Occipital lobe (tissue), 3 donors: ENCODE measurements at places on chromosomes 5 and 9.

DNA sequence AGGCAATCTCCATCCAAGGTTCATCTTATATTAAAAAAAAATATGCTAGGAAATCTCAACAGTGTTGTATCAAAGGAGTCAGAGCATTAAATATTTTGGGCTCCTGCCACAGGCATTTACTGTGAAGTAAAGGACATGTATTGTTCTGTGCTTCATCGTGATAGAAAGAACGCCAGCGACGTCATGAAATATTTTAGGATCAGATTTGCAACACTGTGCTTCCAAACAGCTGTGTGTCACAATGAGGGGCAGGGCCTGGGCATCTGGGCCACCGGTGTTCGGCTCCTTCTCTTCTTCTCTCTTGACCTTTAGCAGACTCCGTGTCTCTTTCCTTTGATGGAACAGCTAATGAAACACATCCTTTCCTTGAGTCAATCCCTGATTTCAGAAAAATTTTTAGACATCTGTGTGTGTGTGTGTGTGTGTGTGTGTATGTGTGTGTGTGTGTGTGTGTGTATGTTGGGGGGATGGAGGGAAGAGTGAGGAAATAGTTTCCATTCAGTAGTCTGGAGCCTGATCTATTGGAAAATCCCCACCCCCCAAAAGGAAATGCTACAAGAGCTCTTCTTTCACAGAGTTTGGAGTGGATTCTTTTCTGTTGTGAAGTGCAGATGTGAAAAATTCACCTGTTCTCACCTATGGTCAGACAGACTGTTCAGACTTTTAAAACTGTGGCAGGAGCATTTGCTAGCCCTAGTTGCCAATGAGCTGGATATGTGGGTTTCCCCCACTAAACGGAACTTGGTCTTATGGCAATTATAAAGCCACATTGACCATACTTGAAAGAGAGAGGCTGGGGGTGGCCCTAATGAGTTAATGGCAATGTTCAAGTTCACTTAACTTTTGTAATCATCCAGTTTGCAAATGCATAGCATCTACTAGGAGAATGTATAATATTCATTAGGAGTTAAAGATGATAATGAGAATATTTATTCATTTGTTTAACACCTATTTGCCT is 18.1 kb upstream of the TNC start:
- DNase-seq, result no peak

- no peak for DNase-seq
Observed at GRCh38 chr5:152372875-152373274, 32.2 kb downstream of the NMUR2 start.

DNA sequence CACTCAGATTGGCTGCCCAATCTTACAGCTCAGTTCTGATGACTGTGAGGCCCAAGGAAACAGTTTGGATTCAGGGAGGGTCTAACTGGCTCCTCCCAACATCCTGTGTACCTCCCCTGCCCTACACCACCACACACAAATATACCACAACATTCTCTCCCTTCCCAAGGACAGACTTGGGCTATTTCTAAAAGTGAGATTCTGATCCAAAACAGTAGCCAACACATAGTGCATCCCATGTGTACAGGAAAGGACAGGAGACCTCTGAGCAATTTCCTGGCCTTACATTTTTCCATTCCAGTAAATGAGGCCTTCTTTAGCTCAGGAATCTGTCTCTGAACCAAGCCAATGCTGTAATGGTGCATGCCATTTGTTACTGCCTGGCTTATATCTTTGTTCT is 20.8 kb downstream of the ZNF366 start:
- DNase-seq, result no peak

DNA sequence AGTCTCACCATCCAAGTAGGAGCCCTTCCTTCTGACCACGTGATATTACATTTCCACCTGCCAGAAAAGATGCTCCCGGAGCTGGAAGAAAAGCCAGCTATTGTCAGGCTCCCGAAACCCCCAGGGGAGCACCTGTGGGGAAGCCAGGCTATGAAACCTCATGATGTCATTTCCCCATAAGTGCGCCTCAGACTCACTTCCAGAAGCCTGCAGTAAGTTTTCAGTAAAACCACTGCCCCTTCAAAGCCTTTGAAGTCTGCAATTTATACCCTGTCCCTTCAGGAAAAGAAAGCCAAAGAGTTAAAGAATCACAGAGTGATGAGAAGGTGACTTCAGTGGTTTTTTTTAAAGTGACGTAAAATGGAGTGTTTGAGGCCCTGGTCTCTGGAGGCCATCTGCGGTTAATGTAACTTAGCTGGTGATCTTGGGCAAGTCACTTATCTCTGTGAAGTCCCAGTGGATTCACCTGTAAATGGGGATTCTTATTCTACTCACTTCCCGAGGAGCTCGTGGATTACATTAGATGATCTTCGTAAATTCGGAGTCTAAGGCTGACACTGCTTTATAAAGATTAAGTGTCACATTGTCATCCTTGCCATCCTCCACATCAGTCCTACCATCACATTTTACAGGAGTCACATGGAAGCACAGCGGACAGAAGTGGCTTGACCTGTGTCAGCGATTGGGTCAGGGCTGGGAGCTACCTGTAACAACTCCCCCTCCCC is 2.6 kb upstream of the SEMA6A start:
- DNase-seq, result no peak

DNA sequence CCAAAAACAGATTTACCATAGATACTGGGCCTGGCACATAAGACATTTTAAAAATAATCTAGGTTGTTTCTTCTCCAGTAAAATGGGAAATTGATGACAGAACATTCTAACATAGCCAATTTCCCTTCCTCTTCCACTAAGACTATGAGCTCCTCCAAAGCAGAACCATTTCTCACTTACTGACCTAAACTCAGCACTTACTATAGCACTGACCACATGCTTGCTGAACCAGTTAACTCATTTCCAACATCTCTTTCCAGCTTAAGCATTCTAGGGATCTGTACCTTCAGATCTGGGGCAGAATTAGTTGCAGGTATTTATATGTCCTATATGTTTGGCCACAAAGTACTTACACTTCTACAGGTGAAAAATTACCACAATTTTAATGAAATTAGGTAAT is 58.9 kb downstream of the TTC39B start:
- no peak for DNase-seq

GRCh38 chr9:126988857-126989256 is 74.3 kb downstream of the RALGPS1 start:
- no peak for DNase-seq

DNA sequence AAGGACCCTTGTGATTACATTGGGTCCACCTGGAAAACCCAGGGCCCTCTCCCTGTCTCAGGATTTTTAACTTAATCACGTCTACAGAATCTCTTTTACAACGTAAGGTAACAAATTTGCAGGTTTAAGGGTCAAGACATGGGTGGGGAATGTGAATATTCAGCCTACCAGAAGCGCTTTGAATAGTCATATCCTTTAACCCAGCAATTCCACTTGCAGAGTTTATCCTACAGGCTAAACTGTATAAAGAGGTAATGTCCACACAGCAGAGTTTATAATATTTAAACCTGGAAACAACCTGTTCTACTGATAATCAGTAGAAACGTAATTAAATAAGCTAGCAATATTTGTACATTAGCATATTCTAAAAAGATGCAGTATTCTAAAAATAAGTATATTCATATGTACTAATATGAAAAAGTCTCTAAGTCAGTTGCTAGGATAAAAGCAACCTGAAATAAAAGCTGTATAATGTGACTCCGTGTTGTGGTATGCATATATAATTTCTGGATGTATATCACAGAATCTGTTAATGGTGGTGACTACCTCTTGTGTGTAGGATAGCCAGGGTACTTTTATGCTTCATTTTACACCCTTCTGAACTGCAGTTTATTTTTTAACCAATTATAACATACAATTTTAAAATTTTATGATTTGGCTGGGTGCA is 14.1 kb upstream of the NIPAL4 start:
- DNase-seq, result no peak

DNA sequence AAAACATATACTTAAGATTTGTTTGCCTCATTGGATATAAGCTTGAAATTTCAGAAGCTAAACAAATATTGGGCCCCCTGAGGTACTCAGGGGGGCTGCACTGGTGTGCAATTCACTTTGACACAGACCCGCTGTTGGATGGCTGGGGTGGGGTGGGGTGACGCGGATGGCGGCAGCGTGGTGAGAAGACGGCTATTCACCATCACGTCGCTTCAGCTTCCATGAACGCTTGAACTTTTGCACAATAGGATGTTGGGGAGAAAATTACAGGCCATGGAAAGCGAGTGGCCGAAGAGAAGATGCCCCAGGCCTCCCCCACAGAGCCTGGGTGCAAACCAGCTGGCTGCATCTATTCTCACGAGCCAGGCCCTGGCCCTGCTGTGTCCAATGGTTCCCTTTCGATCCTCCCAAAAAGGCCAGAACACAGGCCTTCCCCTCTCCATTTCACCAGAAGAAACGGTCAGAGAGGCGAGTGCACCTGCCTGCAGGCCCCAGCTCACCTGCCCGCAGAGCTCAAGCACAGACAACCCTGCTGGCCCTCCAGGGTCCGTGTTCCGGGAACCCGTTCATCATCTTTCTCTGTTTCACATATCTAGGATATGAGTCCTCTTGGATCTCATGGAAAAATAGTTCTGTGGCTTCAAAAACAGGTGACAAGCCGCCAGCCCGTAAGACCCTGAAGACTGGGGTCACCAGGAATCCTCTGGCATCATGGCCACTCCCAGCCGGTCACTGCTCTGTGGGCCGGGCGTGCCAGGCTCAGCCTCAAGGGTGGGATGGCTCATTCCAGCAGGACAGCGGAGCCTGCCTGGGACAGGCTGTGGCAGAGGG is 46.8 kb upstream of the SARDH start:
- no peak for DNase-seq

DNA sequence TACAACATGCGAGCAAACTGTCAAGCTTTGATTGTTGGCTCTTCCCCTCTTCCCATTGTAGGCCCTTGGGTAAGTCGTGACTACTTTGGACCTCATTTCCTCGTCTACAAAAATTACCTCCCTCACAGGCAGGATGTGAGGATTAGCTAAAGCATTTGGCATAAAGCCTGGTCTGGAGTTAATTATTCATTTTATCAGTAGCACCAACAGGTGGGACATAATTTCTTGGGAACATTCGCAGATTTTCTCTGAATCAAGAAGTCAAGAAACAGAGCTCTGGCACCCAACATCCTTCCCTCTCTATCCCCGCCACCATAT is 39.9 kb upstream of the SEMA6A start:
- no peak for DNase-seq

DNA sequence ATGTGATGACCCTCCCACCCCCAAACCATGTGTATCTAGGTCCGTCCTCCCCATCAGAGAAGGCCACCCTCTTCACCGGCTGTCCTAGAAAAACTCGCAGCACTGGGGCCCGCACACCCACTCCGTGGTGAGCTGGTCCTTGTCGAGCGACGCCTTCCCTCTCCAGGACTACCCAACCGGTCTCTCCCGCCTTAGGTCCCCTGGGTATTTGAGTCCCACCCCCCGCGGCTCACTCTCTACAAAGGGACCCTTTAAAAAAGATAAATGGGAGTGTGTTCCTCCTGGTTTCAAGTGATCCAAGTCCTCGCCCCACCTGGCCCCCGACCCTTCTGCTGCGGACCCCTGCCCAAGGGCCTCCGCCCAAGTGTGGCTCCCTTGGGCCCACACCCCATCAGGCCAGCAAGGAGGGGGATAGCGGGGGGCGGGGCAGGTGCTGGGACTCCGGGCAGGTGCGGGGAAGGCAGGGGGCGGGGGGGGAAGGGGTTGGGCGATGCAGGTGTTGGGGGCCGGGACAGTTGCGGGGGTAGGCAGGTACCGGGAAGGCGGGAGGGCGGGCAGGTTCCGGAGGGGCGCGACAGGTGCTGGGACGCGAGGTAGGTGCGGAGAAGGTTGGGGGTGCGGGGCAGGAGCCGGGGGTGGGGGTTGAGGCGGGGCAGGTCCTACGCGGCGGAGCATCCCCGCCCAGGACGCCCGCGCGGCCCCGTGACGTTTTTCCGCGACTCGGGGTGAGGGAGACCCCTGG is 970 bp upstream of the ARRDC1 start:
- no peak for DNase-seq

DNA sequence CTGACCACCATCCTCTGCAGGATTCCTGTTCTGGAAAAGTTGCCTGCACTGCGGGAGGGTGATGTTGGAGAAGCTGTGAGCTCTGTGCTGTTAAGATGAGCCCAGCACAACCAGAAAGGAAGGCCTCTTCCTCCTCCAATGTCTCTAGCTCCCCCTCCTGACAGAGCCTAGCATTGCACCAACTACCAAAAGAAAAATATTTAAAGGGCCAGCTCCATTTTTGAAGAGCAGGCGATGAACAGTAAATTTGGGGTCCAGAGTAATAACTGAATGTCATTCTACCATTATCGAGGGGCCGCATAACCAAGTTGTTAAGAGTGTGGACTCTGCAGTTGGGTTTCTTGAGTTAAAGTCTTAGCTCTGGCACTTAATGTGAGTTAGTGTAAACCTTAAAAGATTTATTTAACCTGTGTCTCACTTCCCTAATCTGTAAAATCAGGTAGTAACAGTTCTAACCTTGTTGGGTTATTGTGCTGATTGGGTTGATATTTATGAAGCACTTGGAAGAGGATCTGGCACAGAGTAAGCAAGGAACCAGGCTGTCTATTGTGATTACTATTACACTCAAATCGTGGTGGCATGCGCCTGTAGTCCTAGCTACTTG is 3.9 kb downstream of the TEX53 start:
- DNase-seq, result peak; percentile 11

DNA sequence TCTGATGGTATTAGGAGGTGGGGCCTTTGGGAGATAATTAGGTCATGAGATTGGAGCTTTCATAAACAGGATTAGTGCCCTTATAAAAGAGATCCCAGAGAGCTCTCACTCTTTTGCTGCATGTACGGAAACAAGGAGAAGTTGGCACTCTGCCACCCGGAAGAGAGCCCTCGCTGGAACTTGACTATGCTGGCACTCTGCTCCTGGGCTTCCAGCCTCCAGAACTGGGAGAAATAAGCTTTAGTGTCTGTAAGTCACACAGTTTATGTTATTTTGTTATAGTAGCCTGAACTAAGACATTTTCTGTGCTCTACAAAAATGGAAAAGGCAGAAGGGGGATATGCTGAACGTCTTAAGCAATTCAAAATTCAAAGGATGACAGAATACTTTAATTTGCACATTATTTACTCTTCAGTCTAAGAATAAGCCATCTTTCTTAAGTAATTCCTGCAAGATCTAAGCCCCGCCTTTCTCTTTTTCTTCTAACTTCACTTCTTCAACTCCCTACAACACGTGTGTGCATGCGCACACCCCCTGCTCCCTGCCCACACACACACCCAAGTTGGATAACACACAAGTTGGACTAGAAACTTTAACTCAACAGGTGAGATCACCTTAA is 17.3 kb downstream of the NFIB start:
- no peak for DNase-seq
